Astrocyte (in vitro differentiated cells and primary cell): ENCODE measurements at places on chromosomes 13 and 19.

DNA sequence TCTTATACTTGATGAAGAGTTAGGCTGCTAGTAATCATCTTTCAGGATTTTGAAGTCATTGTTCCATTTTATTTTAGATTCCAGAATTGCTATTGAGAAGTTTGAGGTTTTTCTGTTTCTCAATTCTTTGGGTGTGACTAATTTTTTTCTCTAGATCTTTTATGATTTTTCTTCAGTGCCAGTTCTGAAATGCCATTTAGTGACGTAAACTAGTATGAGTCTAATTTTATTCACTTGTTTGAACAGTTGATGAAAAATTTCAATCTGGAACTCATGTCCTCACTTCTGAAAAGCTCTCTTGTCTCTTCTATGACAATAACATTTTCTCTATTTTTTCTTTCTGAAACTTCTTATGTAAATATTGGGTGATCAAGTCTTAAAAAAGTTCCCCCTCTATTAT, 188.5 kb upstream of the HTR2A start:
- DNase-seq: peak; percentile 20

GRCh38 chr13:103844471-103844870, 778.3 kb upstream of the SLC10A2 start:
- no peak for DNase-seq

GRCh38 chr13:113953561-113953960, 20.3 kb downstream of the C13orf46 start:
- no peak for DNase-seq

DNA sequence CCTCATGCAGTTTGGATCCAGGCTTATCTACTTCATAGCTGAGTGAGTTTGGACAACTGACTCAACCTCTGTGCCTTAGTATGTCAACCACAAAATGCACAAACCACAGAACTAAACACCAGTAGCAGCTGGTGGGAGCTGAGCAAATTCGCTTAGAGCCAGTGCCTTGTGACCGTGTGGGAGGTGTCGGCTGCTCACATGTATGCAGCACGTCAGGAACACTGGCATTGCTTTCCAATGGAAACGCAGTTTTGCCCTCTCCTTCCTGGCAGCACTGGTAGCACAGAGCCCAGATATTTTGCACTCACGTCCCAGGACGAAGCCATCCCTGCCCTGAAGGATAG, 8.3 kb upstream of the NTN5 start:
- DNase-seq: peak; percentile 92

DNA sequence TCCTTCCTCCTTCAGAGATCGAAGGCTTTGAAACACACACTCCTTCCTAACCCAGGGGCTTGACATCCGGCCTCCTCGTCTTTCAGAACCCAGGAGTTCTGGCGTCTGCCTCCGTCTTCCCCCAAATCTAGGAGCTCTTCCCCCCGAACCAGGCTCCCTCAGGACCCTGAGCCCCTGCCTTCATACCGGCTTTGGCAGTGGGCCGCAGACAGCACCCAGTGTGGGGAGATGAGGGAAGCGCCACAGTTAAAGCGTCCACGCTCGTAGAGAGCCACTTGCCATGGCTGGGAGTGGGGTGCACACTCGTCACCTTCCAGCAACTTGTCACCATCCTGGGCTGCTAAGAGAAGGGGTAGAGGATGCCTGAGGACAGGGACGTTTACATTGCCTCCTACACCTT, 3.9 kb upstream of the KLK1 start:
- DNase-seq: no peak

GRCh38 chr13:108957369-108958012, 328.1 kb downstream of the MYO16 start:
- peak; percentile 83 for DNase-seq

DNA sequence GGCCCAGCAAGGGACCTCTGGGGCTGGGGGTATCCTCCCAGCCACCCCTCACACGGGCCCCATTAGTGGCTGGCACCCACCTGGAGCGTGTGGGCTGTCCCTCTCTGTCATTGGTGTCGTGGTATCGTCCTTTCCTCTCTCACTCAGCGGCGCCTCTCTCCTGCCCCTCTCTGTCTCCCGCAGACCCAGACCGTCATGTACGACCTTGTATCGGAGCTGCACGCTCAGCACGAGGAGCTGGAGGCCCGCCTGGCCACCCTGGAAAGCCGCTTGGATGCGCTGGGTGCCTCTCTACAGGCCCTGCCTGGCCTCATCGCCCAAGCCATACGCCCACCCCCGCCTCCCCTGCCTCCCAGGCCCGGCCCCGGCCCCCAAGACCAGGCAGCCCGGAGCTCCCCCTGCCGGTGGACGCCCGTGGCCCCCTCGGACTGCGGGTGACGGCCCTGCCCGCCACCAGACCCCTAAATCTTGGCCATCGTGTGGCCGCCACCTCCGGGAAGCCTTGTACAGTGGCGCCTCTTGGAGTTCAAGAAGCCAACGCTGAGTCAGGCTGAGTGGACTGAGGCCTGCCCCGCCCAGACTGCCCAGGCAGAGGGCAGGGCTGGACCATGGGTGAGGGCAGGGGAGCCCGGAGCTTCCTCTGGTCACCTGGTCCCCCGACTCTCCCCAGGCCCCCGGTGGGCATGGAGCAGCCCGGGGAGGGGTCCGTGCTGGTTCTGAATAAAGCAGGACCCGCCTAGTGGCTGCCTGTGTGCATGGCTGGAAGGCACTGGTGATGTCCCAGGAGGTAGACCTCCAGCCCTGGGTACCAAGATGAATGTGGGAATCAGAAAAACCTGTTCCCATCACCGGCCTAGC, 9.8 kb upstream of the ARRDC2 start:
- DNase-seq: no peak

- no peak for DNase-seq
Measured at GRCh38 chr13:41641961-41642360, 184.6 kb downstream of the RGCC start.

DNA sequence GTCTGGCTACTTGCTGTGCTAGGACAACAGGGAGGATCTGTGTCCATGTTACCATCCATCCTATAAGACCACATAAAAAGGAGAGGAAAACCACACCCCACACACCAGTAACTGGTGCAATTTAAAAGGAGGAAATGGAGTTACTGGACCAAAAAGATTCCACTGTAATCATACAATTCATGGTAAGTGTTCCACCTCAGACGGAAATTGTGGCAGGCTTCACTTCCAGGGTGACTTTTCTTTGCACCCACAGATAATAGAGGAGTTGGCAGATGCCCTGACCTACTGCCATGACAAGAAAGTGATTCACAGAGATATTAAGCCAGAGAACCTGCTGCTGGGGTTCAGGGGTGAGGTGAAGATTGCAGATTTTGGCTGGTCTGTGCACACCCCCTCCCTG, 2.4 kb downstream of the AURKC start:
- DNase-seq: no peak

DNA sequence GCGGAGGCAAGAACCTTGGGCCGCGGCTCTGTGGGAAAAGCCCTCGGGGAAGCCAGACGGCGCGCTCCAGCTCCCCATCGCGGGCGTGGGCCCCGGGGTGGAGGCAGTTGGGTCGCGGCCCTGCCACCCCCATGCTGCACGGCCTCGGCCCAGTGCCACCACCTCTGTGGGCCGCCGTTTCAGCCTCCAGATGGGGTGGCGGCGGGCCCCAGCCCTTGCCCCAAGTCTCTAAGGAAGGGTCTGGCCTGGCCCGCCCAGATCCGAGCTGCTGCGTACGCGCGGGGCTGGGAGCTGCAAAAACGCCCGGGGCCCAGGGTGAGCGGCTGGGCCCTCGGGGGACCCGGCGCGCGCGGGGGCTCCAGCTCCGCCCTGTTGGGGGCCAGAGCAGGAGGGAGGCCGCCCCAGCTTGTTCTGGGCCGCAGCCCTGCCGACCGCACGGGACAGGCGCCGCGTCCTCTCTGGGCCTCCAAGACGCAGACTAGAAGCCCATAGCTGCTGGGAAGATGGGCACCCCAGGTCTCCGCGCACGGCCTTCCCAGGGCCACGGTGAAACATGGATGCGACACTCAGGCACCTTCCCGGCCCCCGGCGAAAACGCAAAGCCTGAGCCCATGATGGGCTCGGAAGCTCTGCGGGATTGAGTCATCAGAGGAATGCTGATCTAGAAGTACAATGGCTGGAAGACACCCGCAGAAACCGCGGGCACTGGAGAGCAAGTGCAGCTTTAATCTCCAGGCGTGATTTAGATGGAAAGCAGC, 110.1 kb downstream of the KCTD15 start:
- peak; percentile 34 for DNase-seq

GRCh38 chr13:37001921-37002250, 1.3 kb downstream of the EXOSC8 start:
- no peak for DNase-seq

- no peak for DNase-seq
Measured at GRCh38 chr19:32631381-32631780, 43.6 kb downstream of the ANKRD27 start.

DNA sequence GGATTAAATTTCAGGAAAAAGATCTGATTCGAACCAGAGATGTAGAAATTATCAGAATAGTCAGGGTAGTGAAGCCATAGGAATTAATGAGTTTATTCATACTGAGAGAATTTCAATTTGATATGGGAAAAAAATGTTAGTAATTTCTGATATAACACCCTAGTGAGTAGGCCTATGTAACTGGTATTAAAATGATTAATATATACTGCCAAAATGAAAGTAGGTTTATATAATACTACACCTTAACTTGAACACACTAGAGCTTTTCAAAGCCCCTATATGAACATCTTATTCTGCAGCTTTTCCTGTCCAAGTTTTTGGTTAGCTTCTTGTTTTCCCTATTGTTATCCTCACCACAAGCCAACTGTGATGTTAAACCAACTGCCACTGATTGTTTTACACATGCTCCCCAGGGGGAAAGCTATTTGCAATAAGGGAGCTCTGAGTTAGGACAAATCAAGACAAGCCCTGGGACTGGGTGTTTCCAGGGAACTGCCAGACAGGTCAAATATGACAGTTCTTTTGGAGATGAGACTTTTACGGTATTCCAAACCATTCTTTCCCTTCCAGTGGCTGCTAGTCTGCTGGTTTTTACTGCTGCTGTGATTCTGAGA, 45.3 kb downstream of the FNDC3A start:
- peak; percentile 33 for DNase-seq

DNA sequence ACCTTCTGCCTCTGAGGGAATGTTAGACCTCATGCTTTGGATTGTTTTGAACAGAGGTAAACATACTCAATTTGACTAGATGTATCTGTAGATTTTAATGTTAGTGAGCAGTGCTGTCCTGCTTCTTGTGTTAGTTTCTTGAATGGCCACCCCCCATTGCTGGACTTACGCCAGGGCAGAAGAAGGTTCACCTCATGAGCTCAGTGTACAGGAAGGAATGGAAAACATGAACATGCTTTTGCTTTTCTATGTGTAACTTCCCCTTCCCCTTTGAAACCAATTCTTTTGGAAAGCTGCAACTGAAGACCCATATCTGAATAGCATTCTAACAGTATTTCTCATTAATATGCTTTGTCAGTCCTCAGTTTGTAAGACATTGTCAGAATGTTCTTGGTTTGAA, 32.3 kb downstream of the WASF3 start:
- peak; percentile 50 for DNase-seq

DNA sequence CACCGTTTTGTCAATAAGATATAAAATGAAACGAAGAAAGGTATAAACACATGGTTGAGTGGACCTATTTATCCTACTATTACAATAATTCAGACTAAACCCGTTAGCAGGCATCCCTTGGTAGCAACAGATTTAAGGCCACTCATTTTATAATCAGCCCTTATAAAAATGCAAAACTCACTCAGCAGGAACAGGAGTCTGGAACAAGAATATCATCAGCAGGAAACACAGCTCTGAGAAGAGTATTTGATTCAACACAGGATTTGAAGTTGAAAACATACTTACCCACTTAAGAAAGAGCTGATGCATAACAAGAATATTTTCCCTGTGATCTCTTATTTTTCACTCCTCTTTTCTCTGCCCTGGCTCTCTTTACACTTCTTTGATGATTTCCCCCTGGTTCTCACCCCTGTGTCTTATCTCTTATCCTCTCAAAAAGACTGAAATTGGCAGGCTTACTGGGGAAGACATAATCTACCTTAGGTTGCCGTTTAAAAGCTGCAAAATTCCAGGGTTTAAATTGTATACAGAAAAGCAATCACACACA, 1722.7 kb downstream of the SLITRK5 start:
- peak; percentile 0 for DNase-seq

- DNase-seq: peak; percentile 91
Measured at GRCh38 chr13:110397436-110398115, 90.5 kb downstream of the COL4A2 start.
